ENCODE measurements at places on chromosomes 4 and X.

- DNase-seq = no peak
- H3K4me1 ChIP-seq = no peaks in the 10 kb centered on the region
- H3K4me3 ChIP-seq = no peak overlapping the region
- H3K27me3 ChIP-seq = no peaks in the 10 kb centered on the region
- no peaks in the 10 kb centered on the region for H3K36me3 ChIP-seq
These were observed 14.8 kb downstream of the TIGD2 start for GRCh38 chr4:89125901-89126782.

DNA sequence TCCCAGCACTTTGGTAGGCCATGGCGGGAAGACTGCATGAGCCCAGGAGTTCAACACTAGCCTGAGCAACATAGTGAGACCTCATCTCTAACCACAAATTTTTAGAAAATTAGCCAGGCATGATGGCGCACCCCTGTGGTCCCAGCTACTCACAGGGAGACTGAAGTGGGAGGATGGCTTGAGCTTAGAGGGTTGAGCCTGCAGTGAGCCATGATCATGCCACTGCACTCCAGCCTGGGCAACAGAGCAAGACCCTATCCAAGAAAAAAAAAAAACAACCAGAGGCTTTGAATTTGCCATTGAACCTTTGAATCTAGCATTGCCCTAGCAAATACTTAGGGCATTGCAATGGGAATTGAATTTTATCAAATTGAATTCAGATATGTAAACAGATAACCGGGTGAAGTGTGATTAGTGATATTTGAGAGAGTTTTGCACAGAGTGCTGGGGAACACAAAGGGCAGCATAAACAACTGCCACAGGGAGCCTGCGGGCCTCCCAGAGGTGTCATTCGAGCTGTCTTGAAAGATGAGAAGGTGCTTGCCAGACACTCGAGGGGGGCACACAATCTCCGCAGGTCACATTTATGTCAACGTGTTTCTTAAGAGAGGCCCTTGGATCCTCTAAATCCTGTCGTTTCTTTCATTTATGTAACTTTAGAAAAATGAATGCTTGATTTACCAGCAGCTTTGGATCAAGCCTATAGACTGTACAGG is 200.3 kb downstream of the AASDH start:
- no peak overlapping the region for H3K27ac ChIP-seq
- no peaks in the 10 kb centered on the region for H3K27me3 ChIP-seq
- H3K36me3 ChIP-seq = no peaks in the 10 kb centered on the region

DNA sequence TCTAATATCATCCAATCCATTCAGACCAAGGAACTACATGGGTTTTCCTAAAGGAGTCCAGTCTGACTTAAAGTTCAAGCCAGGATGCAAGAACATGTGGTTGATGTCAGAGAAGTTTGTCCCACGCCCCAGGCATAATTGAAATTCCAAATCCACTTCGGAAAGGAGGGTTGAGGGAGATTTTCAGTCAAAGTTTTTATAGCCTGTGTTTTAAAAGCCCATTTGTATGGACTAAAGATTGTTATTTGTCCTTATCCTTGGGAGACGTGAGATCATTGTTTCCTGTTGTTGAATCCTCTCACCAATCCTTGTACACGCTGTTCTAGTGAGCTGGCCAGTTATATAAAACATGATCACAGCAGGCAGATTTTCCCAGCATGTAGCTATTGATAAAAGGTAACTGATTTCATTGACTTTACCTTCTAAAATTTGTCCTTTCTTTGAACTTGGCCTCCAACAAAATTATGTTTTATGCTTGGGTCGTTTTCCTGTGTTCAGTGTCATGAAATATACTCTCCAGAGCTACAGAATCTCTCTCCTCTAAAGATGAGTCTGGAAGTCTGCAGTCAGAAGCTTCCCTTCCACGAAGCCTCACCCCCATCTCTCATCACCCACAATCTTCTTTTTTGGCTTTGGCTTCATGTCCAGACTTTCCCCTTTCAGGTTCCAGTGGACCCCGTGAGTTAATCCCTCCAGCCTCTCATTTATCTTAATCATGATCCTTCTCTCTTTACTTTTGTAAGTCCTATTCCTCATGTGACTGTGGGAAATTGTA is 92.9 kb downstream of the ATP10D start:
- peaks cover 21% of the 10 kb centered on the region for H3K4me1 ChIP-seq
- peak; percentile 70 for DNase-seq
- H3K36me3 ChIP-seq = peaks cover 27% of the 10 kb centered on the region
- peak overlapping the region; percentile 89 for H3K27ac ChIP-seq
- no peak overlapping the region for H3K4me3 ChIP-seq
- no peaks in the 10 kb centered on the region for H3K27me3 ChIP-seq

GRCh38 chrX:51459125-51459524 is 37.3 kb downstream of the NUDT11 start:
- no peak overlapping the region for H3K4me3 ChIP-seq
- no peaks in the 10 kb centered on the region for H3K4me1 ChIP-seq
- no peak for DNase-seq
- H3K27me3 ChIP-seq = no peaks in the 10 kb centered on the region
- H3K27ac ChIP-seq = no peak overlapping the region
- H3K36me3 ChIP-seq = no peaks in the 10 kb centered on the region

- DNase-seq = no peak
- H3K27me3 ChIP-seq = no peaks in the 10 kb centered on the region
These were observed 6.4 kb downstream of the TRIML1 start for GRCh38 chr4:188145601-188146000.

DNA sequence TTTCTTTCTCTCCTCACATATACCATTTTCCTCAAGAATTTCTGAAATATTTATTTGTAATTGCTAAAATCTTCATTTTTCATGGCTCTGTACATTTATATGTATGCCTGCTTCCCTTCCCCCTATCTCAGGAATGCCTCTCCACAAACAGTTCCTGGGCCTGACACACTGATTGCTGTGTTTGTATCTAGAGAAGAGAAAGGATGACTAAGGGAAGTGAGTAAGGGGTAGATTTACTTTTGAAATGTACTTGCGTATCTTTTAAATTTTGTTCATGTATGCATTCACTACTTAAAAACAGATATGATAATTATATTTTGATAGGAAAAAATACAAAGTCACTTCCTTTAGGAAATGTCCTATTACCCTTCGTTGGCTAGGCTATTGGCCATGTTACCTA is 790.8 kb downstream of the PCDH18 start:
- H3K4me3 ChIP-seq = no peak overlapping the region
- H3K27me3 ChIP-seq = no peaks in the 10 kb centered on the region
- no peaks in the 10 kb centered on the region for H3K4me1 ChIP-seq
- no peak for DNase-seq
- no peak overlapping the region for H3K27ac ChIP-seq
- no peaks in the 10 kb centered on the region for H3K36me3 ChIP-seq

GRCh38 chr4:8278421-8279287 is 9.1 kb downstream of the HTRA3 start:
- H3K27ac ChIP-seq = no peak overlapping the region
- H3K4me3 ChIP-seq = no peak overlapping the region
- H3K36me3 ChIP-seq = no peaks in the 10 kb centered on the region
- DNase-seq = no peak
- H3K27me3 ChIP-seq = no peaks in the 10 kb centered on the region

- no peaks in the 10 kb centered on the region for H3K4me1 ChIP-seq
These were observed 34.8 kb upstream of the MAP9 start for GRCh38 chr4:155411546-155411945.

DNA sequence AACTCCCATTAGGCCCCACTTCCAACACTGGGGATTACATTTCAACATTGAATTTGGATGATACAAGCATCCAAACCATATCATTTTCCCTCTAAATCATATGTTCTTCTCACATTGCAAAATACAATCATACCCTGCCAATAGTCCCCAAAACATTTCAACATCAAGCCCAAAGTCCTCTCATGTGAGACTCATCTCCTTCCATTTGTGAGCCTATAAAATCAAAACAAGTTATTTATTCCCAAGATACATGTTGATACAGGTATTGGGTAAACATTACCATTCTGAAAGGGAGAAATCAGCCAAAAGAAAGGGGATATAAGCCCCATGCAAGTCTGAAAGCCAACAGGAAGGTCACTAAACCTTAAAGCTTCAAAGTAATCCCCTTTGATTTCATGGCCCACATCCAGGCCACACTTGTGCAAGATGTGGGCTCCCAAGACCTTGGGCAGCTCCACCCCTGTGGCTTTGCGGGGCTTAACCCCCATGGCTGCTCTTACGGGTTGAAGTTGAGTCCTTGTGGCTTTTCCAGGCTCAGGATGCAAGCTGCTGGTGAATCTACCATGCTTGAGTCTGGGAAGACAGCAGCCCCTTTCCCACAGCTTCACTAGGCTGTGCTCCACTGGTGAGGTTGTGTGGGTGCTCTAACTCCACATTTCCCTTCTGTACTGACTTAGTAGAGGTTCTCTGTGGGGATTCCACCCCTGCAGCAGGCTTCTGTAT is 40.6 kb upstream of the SERTM2 start:
- DNase-seq = no peak
- no peak overlapping the region for H3K4me3 ChIP-seq
- no peaks in the 10 kb centered on the region for H3K36me3 ChIP-seq
- no peaks in the 10 kb centered on the region for H3K27me3 ChIP-seq
- no peak overlapping the region for H3K27ac ChIP-seq

DNA sequence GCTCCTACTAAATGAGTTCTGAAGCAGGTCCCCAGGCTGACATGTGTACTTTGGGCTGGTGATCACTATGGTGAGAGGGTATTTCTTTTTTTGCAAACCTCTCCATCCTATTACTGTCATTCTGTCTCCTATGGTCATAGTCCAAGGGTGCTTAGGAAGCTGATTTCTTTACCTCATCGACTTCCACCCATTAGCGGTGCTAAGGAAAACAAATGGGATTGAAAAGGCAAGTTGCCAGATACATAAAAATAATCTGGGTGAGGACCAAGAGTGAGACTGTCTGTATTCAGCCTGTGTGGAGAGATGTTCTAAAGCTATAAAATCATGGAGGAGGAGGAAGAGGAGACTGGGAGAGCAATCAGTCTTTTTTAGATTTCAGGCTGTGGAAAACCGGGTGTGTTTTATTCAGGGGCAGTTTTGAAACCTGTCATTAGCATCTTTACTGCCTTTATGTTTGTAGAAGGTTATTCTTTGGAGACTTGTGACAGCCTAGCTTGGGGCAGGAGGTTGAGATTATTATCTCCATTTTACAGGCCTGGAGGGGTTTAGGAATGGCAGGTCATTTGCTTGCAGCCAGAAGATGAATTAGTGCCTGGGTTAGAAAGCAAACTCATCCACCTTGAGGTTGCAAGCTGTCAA is 1.9 kb downstream of the TMEM164 start:
- H3K27me3 ChIP-seq = no peaks in the 10 kb centered on the region
- no peaks in the 10 kb centered on the region for H3K36me3 ChIP-seq
- peak overlapping the region; percentile 7 for H3K27ac ChIP-seq
- peak overlapping the region; percentile 66 for H3K4me3 ChIP-seq
- no peak for DNase-seq

DNA sequence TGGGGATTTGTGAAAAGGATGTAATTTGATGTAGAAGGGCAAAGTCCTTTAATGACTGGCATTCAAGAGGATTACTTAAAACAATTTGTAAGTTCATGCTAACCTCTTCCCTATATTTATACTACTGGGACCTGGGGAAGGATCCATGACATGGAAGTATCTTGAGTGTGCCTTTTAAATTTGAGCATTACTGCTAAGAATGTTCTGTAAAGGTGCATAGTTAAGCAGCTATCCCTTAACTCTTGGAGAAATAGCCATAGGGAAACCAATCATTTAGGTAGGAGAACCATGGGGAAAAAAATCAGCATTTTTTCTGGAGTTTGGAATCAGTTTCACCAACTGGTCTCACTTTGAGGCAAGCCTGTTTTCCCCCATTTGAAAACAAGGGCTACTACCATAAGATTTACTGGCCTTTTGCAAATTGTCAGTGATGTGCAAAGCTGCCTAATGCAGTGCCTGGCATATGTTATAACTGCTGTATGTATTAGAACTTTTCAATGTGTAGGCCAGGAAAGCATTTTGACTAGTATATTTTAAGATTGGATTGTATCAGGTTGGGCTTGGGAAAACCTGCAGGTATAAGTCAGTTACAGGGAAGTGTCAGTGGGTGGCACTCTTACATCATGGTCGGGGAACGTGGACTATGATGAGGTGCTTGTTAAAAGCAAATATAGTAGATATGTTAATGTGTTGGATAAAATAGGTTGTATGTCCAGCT is 72.1 kb downstream of the PRSS12 start:
- H3K4me1 ChIP-seq = peaks cover 6% of the 10 kb centered on the region
- DNase-seq = no peak
- H3K36me3 ChIP-seq = no peaks in the 10 kb centered on the region
- H3K27me3 ChIP-seq = no peaks in the 10 kb centered on the region
- no peak overlapping the region for H3K27ac ChIP-seq

DNA sequence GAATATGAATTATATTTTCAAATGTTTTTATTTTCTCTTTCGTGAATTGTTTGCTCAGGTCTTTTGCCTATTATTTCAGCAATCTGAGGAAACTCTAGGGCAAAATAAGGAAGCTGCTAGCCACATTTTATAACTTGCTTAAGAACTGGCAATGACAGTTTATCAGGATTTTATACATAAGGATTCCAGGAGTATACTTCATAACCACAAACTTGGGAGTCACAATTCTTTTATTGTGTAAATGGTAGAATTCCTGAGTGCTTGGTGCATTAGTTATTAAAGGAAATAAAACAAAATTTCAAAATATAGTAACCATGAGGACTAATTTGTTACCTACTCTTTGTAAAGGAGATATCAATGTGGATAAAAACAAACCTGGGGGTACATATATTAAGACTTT is 54.4 kb downstream of the PALLD start:
- H3K36me3 ChIP-seq = no peaks in the 10 kb centered on the region
- H3K4me1 ChIP-seq = no peaks in the 10 kb centered on the region
- H3K27me3 ChIP-seq = no peaks in the 10 kb centered on the region
- no peak for DNase-seq
- H3K27ac ChIP-seq = no peak overlapping the region

DNA sequence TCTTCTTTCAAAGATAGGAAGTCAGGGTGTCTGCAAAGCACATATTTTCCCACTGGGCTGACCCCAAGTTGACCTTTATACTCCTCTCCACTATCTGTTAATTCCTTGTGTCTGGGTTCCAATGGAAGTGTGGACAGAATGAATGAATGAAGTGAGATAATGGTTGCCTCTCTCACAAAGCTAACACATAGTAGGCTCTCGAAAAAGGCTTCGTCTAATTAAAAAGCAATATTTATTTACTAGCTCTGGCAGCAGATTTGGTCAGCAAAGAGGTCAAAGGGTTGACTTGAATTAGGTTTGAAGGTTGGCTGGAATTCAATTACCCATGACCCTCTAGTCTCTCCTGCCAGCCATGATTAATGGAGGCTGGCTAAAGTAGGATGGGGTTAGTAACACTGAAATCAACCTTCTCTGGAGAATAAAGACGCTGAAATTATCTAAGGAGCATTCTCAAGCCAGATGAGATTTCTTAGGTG is 280.3 kb upstream of the KLF3 start:
- H3K27me3 ChIP-seq = no peaks in the 10 kb centered on the region
- peaks cover 9% of the 10 kb centered on the region for H3K4me1 ChIP-seq
- H3K4me3 ChIP-seq = no peak overlapping the region
- no peaks in the 10 kb centered on the region for H3K36me3 ChIP-seq

DNA sequence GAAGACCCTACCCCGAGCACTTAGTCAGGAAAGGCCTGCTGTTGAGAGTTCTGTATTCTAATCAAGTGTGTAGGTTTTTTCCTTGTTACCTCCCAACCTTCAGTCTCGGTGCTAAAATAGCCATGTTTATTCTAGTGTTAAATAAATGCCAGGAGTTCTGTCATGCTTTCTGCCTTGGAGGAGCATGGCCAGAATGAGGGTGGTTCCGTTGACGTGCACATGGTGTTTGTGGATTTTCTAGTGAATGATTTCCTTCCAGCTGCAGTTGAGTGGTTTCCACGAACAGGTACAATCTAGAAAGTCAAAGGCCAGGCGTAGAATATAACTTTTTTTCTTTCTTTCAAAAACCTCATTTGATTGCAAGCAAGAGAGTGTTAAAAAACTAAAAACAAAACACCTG is 21.0 kb downstream of the TRMT44 start:
- no peaks in the 10 kb centered on the region for H3K4me1 ChIP-seq
- H3K4me3 ChIP-seq = no peak overlapping the region
- peaks cover 78% of the 10 kb centered on the region for H3K36me3 ChIP-seq
- H3K27me3 ChIP-seq = no peaks in the 10 kb centered on the region

All from ascending aorta (tissue), 2 donors.